ENCODE measurements at places on chromosomes 4 and X.

DNA sequence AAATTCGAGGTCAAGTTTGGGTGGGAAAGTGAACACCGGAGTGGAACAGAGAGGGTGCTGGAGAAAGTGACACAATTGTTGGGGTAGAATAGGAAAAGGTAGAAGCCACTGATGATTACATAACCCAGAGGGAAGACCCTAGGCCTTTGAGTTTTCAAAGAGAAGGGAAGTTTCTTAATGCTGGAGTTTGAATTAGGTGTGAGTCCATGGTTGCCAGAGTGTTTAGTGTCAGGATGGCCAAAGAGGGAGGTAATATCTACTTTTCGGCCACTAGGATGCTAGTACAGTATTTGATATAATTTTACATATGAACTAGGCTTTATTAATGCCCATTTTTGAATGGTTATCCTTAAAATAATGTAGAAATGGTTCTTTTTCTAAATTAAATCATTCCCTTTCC is 5.4 kb downstream of the BCORL1 start:
- no peak for DNase-seq

DNA sequence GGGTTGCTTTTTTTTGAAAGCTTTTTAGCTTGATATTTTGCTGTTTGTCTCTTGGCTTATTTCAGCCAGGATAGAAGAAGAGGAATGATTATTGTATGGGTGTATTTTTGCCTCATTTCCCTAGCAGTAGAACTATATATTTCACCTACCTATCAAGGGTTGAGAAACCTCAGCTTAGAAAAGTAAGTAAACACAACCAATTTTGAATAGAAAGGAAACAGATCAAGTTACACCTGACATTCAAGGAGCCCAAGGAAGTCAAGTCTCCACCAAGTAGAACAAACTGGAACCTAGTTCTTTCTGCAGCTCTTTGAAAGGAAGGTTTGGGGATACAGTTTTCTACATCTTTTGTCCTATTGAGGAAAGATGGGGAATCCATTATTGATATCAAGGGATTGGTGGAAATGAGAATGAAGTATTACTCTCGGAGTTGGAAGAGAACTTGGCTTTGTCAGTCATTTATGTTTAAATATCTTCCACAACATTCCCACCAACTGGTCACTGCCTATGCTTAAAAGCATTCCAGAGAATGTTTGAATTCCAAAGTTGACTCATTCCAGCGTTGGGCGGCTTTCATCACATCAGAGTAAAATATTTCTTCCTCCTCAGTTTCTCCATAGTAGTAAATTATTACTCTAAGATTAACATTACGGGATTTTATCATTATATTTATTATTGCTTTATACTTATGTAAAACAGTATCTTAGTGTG is 207.8 kb upstream of the CNKSR2 start:
- peak; percentile 37 for DNase-seq

DNA sequence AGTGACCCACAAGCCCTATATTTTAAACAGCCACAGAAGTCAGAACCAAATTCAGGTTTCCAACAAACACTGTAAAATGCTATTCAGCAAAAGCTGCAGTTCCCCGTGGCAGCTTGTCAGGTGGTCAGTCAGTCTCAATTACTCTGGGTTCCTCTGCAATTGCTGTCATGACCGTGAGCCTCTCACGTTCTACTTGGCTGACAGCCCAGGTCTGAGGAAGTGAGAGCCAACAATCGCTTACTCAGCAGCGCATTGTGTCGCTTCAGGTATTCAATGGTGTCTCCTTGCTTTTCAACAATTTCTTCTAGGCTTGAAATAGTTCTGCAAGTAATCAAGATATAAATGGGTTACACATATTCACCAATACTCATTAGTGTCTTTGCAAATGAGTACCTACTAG is 25.8 kb downstream of the TRIM75 start:
- peak; percentile 48 for DNase-seq

GRCh38 chrX:133513123-133513522 is 97.8 kb upstream of the GPC4 start:
- DNase-seq, result no peak

GRCh38 chr4:168384437-168385141 is 66.0 kb upstream of the DDX60 start:
- DNase-seq, result peak; percentile 29

DNA sequence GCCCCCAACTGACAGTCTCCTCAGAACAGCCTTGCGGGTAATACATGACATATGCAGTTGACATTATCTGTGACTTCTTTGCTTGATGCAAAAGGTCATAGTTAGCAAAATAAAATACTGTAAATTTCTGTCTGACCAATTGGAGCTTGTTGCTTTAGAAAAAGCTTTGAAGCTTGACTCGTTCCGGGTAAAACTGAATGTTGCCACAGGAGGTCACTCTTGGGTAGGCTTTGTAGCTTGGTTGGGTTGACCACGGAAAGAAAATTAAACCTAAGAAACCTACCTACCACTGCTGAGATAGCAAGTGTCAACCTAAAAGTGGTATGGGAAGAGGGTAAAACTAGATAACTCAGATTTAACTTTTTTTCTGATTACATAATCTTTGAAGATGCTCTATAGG is 23.2 kb downstream of the PRPS2 start:
- DNase-seq, result peak; percentile 71

GRCh38 chr4:3789587-3789986 is 23.4 kb downstream of the ADRA2C start:
- no peak for DNase-seq

DNA sequence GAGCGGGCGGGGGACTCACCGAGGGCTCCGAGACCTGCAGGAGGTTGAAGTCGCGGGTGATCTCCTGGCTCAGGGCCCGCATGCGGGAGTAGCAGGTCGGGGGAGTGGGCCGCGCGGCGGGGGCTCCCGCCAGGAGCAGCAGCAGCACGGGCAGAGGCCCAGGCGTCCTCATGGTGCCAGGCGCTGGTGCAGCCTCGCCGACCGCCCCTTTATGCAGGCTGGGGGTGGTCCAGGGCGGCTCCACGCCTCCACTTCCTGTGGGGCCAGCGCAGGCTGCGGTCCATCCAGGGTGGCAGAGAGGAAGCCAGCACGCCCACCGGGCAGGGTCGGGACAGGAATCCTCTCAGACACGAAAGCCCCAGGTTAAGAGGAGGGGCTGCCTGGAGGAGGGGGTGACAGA is at the start of gene CYTL1:
CYTL1 (minus strand) TSS at position 185 of the 400 bp plus-strand sequence; CDS start at position 172, 13 bp downstream.
- DNase-seq, result no peak

DNA sequence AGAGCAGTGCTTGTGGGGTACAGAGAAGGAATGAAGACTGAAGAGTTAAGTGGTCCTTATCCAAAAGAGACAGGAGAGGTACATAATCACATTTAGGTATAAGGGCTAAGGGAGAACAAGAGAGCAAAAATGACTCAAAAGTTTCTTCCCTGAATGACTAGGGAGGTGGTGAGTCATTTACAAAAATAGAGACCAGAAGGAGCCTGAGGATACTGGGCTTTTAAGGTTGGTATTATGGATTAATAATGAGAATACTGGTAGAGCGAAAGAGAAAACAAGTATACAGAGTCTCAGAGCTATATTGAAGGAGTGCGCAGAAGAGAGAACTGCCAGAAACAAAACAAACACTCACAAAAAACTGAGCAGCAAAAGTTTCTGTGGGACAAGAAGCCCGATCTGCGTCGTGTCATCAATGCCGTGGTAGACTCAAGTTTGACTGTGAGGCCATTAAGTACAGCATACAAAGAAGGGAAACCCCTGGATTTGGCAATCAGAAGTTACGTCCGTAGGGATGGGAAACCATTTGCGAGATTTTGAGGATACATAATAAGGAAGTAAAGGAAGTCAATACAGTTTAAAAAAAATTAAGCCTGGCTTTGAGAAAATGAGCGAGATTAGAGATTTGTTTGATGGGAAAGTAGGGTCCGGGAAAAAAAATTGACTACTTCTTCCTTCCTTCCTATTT is 129.1 kb upstream of the STIM2 start:
- DNase-seq, result no peak

DNA sequence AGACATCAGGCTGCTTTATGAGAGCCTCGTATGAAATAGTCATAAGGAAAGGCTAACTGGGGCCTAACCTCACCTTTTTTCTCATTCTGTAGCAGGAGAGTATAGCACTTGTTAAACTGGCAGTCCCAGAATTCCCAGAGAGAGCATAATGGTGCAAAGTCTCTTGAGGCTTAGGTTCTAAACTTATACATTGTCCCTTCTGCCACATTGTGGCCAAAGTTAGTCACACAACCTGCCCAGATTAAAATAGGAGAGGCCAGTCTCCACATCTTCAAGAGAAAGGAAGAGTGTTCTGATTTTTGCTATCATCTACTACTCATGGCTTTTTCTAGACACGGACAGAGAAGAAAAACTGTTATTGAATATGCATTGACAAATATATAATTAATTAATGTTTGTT is 1588.9 kb upstream of the PCDH7 start:
- DNase-seq, result no peak

DNA sequence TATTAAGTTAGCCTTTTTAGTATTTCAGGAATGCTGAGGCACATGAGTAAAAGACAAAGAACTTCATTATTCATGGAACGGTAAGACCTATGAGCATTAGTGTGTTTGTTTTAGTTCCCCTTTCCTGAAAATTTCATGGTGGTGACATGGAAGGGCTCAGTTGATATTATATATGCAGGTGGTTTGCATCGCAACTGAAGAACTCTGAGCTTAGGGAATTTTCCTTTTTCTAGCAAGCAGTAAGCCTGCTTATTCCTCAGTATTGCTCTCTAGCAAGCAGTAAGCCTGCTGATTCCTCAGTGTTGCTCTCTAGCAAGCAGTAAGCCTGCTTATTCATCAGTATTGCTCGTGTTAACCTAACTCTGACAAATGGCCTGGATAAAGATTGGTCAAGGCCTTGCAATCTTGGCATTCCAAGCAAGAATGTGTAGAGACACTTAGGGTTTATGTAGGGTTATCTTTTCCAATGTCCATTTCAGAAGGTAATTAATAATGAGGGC is 37.7 kb upstream of the MAGEB18 start:
- DNase-seq, result no peak

DNA sequence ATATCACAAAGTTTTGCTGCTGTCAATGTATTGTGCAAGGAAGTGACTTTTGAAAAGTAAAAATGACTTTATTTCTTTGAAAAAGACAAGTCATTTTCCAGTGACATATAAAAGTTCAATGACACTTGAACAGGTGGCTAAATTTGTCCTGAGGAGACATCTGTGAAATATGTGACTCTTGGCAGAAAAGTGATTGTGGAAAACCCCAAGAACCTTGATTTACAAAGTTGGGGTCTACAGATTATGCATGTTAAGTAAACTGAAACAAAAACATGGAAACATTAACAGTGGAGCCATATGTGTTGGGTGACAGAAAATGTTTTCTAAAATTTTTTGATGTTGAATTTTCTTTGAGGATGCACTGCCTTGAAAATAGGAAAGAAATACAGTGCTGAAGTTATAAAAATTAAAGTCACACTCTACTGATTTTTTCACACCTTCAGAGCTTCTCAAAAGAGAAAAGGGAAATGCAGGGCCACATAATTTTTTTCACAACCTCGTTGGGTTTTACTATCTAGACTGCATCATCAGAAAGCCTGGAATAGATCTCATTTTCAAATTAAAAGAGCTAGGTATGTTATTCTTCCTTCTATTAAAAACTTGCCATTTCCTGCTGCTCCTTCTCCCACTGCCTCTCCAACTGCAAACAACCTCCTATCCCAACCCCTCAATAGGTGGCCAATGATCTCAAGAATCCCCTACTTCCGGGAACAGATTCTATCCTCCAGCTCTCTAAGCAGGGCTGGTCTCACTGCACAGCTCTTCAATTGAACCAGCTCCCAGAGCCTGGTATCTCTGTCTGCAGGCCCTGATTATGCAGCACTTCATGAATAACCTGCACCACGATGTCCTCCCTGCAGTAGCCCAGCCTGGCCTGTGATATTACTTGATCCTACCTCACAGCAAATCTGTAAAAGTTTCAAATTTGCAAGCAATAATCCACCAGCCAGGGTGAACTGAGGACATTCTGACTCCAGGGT is 570.8 kb upstream of the CPEB2 start:
- DNase-seq, result no peak
